ENCODE measurements at places on chromosomes 7 and 10. TPM values are rescaled to one million over a fixed set of nuclear protein-coding genes. Genes with fewer than 3 reads are reported as not detected.

DNA sequence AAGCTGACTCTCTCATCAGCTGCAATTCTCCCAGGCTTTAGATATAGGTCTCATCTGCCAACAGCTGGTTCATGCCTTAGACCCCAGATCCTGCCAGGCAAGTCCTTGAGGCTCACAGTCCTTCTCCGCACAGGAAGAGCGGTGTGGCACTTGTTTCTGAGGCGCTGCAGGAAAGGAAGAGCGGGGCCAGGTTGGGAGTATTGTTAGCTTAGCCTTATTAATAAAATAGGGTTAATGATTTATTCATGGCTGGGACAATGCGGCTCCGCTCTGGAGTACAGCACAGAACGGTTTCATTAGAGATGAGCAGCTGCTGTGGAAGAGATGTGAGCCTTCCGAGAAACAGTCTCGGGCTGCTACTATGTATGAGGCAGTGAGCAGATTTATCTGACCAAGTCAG is 78.1 kb downstream of the FZD1 start:
- H3K27ac ChIP-seq = no peak overlapping the region
- DNase-seq = no peak
- no peaks in the 10 kb centered on the region for H3K36me3 ChIP-seq
- H3K4me1 ChIP-seq = no peaks in the 10 kb centered on the region

DNA sequence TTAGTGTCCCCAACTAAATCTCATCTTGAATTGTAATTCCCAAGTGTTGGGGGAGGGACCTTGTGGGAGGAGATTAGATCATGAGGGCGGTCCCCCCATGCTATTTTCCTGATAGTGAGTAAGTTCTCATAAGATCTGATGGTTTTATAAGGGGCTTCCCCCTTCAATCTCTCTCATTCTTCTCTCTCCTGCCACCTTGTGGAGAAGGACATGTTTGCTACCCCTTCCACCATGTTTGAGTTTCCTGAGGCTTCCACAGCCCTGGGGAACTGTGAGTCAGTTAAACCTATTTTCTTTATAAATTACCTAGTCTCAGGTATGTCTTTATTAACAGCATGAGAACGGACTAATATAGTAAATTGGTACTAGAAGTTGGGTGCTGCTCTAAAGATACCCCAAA is 365.6 kb downstream of the ANKRD7 start:
- no peak overlapping the region for H3K27ac ChIP-seq
- H3K4me3 ChIP-seq = no peak overlapping the region
- peak; percentile 58 for DNase-seq
- no peaks in the 10 kb centered on the region for H3K4me1 ChIP-seq

- H3K4me1 ChIP-seq = peaks cover 2% of the 10 kb centered on the region
- no peak overlapping the region for H3K27ac ChIP-seq
- no peaks in the 10 kb centered on the region for H3K36me3 ChIP-seq
- peak; percentile 51 for DNase-seq
Measured at GRCh38 chr10:132912713-132913558, 29.4 kb downstream of the CFAP46 start.

GRCh38 chr7:125032943-125033342 is 103.3 kb upstream of the POT1 start:
- no peak overlapping the region for H3K4me3 ChIP-seq
- no peak overlapping the region for H3K27ac ChIP-seq
- DNase-seq = no peak
- H3K36me3 ChIP-seq = no peaks in the 10 kb centered on the region

GRCh38 chr7:137774793-137775201 is 72.0 kb downstream of the DGKI start:
- no peak for DNase-seq
- H3K27ac ChIP-seq = no peak overlapping the region
- H3K27me3 ChIP-seq = no peaks in the 10 kb centered on the region
- H3K4me3 ChIP-seq = no peak overlapping the region
- H3K36me3 ChIP-seq = no peaks in the 10 kb centered on the region

DNA sequence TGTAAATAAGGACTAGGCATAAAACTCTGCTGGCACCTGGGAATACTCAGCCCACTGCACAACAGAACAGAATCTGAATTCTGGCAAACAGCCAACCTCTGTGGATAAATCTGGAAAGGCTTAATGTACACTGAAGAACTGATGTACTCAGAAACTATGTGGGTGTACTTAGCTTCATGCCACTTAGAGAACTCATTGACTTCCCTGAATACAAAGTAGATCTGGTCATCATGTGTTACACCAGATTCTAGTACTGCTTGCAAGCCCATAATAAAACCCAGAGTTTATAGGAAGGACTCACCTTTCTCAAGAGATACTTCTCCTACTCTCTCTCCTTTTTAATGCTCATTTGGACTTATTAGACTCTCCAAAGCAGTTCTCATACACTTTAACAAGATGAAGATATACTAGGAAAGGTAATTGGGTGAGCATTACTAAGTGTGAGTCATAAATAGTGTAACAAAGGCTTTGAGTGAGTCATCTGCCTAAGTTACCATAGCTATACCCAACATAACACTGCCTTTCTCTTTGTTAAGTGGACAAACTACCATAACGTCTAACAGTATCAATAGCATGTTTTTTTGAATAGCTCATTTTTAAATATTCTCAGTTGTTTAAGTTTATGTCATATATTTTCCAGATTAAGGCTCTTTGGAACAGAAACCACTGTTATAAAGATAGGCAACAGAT is 309.1 kb downstream of the MDFIC start:
- no peak overlapping the region for H3K27ac ChIP-seq
- peaks cover 44% of the 10 kb centered on the region for H3K27me3 ChIP-seq
- H3K4me3 ChIP-seq = no peak overlapping the region
- no peaks in the 10 kb centered on the region for H3K36me3 ChIP-seq
- DNase-seq = no peak

PILRA gene
- 7.3 TPM for total RNA-seq

NKX2-3 gene
- not detected for total RNA-seq

CPA1 gene
- total RNA-seq = not detected

All from H1 (cell line).